ENCODE measurements at places on chromosomes 11 and 22.

DNA sequence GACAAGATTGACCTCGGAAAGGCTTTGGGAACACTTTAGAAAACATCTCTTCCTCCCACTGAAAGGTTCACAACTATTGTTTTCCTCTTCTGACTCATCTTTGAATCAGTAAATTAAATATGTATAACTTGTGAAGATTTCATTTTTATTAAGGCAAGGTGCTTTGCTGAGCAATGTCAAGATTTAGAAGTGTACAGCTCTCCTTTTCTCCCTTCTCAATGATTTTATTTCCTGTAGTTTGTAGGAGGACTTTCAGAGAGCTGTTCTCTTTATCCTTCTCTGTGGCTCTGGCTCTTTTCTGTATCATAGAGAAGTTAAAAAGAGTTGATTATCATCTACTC is 594.2 kb downstream of the METTL15 start:
- peak; percentile 4 for DNase-seq

- no peak for DNase-seq
Observed at GRCh38 chr11:66324664-66325063, 7.8 kb upstream of the CD248 start.

- no peak for DNase-seq
Observed at GRCh38 chr22:16960220-16960883, 47.7 kb downstream of the GAB4 start.

GRCh38 chr22:34812631-34813030 is 253.3 kb upstream of the ISX start:
- DNase-seq = no peak

GRCh38 chr11:26621132-26621531 is 49.1 kb upstream of the MUC15 start:
- DNase-seq = peak; percentile 81

GRCh38 chr11:77107950-77108349 is 5.3 kb downstream of the OMP start:
- DNase-seq = peak; percentile 73

- DNase-seq = no peak
Observed at GRCh38 chr11:128453444-128454336, 133.7 kb downstream of the ETS1 start.

DNA sequence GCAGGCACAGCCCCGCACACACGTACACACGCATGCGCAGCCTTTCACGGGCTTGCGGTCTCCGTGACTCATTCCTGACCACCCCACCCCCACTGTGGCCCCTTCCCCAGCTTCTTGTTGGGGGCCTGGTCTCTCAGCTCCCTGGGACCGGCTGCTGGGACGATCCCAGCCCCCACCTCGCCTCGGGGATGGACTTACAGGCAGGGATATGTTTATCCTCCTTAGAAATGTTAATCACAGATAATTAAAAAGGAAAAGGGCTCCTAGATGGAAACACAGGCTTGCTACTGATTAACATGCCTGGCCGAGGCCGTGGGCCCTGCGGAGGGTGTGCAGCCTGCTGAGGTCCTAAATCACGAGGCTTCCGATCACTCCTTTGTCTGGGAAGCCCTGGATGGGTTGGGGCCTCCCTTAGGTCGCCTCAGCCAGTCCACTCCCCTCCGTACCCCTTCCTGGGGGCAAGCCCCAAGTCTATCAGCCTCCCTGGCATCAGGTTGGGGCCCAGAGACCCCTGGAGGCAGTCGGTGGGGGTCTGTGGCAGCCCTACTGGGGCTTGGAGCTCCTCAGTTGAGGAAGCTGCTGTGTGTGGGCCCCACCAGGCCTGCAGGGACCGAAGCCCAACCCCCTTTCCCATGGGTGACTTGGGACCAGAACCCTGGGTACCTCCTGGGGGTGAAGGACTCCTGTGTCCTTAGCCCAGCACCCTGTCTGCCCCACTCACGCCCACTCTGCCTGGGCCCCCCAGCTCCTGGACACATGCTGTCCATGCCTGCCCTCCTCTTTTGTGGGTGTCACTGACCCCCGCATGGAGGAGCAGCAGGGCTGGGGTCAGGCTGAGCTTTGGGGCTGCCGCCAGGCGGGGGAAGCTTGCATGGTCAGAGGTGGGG is 20.6 kb downstream of the TSPAN4 start:
- no peak for DNase-seq

- no peak for DNase-seq
Observed at GRCh38 chr22:49749227-49749626, 78.4 kb downstream of the BRD1 start.

DNA sequence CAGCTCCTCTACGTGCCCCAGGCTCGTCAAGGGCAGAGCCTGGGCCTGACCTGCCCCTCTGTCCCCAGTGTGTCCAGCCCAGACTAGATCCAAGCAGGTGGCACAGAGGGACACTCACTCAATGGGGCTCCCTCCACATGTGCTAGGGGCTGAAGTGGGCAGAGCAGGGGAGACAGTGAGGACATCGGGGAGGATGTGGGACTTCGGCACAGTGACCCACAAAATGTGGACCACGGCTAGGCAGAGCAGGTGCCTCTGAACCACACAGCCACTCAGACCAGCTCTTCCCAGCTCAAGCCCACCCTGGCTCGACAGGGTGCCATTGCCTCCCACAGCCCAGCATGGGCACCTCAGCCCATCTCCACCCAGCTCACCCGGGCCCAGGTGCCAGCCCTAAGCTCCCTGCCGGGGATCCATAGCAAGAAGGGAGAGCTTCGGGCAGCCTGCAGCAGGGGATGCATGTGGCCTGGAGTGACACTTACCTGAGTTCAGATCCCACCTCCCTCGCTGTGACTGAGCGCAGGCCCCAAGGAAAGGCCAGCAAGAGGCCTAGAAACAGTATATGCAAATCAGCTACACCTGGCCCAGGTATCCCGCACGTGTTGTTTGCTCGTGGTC is 46.9 kb upstream of the RTL6 start:
- DNase-seq = no peak

GRCh38 chr11:83566950-83567349 is 280.8 kb upstream of the CCDC90B start:
- no peak for DNase-seq

- no peak for DNase-seq
Observed at GRCh38 chr11:128939591-128939990, 3.1 kb downstream of the TP53AIP1 start.

GRCh38 chr22:38966942-38967341 is 9.5 kb downstream of the APOBEC3A start:
- no peak for DNase-seq

- DNase-seq = no peak
Observed at GRCh38 chr11:10751581-10751940, 515 bp downstream of the CTR9 start.

DNA sequence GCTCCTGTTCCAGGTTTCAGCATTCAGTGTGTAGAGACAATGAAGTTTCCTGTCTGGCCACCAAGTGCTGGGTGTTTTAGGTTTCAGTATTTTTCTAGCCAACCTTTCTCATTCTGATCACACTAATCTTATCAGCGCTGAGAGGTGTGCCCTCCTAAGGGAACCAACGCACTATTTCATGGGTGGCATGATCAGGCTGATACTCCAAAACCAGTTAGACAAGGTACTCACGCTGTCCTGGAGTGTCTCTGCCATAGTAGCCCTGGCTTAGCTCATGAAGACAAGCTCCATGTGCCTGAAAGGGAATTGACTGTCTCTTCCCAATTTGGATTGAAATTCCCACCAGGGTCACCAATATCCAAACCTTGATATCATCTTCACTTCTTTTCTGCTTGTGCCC is 8.0 kb upstream of the RAB38 start:
- DNase-seq = no peak

GRCh38 chr11:96459751-96460150 is 69.9 kb downstream of the JRKL start:
- DNase-seq = no peak

DNA sequence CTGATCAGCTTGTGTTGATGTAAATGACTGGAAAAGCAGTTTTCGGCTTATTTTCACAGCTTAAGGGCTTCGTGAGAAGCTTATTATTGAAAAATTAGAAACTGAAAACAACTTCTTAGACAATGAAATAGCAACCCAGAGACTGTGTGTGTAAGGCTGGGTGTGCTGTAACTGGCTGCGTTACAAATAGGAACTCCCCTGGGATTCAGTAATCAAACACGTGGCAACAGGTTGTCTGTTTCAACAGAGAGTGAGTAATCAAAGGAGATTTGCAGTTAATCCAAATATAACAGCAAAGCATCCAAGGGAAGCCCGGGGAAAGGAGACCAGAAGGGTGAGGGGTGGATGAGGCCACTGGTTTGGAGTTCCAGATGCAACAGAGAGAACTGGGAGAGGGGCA is 19.2 kb downstream of the NTM start:
- DNase-seq = no peak

DNA sequence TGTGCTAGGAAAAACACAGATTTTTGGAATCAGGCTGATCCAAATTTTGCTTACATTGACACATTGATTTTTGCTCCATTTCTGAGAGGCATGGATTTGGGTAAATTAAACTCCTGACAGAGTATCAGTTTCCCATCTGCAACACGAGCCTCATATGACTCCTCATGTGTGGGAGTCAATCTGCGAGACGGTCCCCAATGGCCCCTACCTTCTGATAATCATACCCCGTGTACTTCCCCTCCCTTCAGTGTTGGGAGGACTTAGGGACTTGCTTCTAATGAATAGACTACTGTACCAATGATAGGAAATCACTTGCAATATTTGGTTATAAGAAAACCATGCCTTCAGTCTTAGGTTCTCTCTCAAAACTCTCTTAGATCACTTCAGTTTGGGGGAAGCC is 302.7 kb downstream of the ETS1 start:
- no peak for DNase-seq

DNA sequence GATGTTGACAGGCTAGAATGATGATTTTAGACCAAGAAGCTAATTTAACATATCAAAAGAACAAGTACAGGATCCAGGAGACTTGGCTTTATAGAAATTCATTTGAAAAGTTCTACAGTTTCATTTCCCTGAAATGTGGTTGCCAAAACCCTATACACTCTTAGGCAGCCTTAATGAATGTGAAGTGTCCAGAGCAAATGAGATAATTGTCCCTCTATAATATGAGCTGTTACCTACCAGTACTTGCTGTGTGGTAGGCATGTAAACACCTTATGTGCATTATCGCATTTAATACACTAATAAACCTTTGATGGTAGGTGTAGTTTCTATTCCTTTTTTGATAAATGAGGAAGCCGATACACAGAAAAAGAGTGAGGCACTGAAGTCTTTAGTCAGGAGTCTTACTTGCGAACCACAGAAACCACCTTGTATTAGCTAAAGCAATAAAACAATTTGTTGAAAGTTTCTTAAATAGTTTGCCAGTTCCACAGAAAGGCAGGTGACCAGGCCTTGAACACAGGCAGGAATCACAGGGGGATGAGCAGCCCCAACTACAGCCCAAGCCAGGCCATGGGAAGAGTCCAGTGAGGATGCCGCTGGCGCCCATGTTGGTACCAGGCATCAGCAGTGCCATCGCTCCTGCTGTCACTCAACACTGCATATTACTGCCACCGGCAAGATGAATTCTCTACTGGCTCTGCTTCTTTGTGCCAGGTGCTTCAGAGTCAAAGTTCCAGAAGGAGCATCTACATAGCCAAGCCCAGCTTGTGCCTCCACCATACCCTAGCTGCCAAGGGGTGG is 81.7 kb downstream of the SWAP70 start:
- DNase-seq = no peak

- no peak for DNase-seq
Observed at GRCh38 chr11:112997857-112998466, 36.7 kb downstream of the NCAM1 start.

DNA sequence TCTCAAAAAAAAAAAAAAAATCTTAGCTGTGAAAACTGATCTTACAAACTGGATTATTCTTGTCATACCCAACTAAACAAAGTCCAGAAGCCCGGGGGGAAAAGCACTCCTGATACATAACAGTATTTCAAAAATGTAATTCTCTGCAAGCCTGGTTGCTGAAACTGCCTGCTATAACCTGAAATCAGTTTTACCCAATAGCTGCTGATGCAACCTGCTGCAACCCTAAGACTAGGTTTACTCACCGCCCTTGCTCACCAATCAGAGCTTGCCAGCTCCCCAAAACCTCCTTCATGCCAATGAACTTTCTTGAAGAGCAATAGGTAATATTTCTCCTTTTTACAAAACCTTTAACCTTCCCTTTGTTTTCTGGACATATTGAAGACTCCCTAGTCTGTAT is 12.4 kb downstream of the FGF19 start:
- DNase-seq = no peak

DNA sequence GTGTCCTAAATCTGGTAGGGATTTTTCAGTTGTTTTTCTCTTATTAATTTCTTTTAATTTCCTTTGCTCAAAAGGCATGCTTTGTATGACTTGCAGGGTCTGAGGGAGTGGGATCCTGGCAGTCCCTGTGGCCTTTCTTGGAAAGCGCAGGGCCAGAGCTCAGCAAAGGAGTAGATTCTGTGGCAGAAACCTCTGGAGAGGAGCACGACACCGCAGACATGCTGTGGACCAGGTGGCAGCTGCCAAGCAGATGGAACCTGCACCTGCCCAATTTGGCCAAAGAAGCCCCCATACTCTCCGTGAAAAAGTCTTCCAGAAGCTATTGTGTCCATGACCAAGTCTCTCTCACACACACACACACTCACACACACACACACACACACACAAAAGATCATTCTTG is 78.9 kb upstream of the FGF3 start:
- DNase-seq = no peak

GRCh38 chr11:131695889-131696429 is 325.5 kb downstream of the NTM start:
- DNase-seq = no peak

DNA sequence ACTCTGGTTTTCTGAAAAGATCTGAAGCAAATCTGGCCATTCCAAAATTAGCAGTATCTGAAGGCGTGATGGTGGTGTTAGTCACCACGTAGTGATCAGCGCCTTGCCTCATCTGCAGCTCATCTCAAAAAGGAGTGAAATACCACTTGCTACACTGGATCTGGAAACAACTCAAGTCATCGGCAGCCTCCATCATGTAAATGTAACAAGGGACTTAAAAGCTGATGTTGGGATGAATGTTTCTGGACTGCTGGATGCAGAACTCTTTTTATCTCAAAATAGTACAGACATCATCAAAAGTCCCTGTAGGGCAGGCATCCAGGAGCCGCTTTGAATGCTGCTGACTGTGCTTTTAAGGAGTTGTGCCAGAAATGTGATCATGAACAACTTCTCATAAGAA is 14.1 kb upstream of the APLP2 start:
- no peak for DNase-seq

DNA sequence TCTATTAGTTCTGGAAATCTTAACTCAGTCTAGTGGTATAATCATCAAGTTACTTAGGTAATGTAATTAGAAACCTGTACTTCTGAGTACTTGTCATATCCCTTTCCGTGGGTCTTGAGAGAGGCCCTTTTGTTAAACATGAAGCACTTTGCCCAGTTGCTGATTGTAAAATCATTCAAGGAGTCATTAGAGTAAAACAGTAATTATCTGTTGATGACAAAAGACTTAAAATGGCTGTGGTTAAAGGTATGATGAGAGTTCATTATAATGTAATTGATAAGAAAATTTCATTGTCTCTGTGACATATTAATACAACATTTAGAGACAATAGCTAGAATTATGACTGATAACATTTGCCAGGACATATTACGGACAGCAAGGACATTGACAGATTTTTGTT is 34.3 kb downstream of the PRR5L start:
- DNase-seq = no peak

- DNase-seq = no peak
Observed at GRCh38 chr11:75639762-75640181, 29.1 kb downstream of the MAP6 start.

- DNase-seq = no peak
Observed at GRCh38 chr11:63931045-63931444, 7.8 kb upstream of the NAA40 start.

Measured in A549 (cell line).